ENCODE measurements at places on chromosomes 2 and 18.

GRCh38 chr2:39416140-39416539 lies 20.9 kb downstream of the MAP4K3 start:
- no peak for DNase-seq

GRCh38 chr2:212548455-212548819 lies 9.8 kb upstream of the ERBB4 start:
- DNase-seq = peak; percentile 27

DNA sequence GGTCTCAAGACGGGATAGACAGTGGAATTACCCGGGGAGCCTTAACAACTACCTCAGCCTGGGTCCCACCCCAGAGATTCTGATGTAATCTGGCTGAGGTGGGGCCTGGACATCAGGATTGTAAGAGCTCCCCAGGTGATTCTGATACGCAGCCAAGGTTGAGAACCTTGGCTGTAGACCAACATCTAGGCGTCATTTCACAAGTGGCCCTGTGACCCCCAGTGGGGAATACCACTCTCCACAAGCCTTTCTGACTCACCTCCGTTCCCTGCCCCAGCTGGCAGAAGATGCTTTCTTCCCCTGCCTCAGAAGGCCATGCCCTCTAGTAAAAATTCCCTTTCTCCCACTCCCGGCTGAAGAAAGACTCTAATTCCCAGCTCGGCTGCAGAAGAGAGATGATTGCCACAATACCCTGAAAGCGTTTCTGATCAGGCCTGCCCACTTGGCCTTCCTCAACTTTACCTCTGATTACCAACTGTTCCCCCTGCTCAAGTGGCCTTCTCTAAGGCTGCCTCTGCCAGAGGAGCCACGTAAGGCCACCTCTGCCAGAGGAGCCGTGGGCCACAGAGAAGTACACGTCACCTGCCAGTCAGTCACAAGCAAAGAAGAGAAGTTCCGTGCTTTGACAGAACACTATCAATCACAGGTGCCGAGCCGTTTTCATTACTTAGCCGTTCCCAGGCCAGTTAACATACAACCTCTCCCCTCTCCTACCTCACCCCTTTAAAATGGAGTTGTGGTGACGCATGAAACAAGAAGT lies 116.8 kb upstream of the PKDCC start:
- no peak for DNase-seq

DNA sequence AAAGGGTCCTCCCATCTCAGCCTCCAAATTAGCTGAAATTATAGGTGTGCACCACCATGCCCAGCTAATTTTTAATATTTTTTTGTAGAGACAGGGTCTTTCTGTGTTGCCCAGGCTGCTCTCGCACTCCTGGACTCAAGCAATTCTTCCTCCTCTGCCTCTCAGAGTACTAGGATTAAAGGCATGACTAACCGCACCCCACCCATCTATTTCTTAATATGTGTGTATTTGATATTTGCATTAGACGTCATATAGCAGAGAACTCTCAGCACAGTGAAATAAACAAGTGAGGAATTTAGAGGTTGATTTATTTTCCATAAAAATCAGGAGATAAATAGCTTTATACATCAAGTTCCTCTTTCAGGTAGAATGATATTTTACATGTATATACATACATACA lies 213.5 kb downstream of the FSIP2 start:
- no peak for DNase-seq

DNA sequence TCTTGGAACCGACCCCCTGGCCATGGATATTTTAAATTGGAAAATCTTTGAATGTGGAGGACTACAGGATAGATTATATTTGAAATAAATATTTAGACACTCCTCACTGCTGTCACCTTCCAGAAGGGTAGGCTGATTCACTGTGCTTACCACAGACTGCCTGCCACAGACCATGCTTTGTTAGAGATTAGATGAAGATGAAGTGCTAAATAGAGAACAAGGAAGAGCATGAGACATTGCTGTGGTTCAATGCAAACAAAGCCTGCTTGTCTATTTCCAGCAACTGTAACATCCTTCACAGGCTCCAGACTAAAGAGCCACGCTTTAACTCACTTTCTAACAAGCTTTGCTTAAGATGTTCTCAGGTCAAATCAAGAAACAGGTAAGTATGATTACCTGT lies 81.0 kb upstream of the TMEM17 start:
- no peak for DNase-seq

- no peak for DNase-seq
Observed at GRCh38 chr2:150141226-150142001, 346.1 kb downstream of the RND3 start.

- DNase-seq = no peak
Observed at GRCh38 chr2:159051661-159052060, 83.2 kb downstream of the TANC1 start.

- no peak for DNase-seq
Observed at GRCh38 chr2:183666031-183666430, 541.8 kb downstream of the NUP35 start.

DNA sequence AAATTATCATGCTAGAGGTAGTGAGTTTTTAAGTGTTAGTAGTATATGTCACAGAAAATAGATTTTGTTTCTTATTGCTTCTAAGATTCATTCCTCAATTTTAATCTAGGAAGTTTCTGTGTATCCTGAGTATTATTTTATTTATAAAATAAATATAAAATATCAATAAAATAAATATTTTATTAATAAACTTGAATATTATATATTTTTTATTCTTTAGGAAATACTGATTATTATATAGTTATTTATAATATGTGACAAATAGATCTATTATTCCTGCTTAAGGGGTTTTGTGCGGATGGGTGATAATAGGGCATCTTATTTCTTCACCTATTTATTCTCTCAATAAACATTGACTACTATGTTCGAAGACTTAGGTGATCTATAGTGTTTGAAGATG lies 191.0 kb downstream of the ZNF407 start:
- DNase-seq = no peak

GRCh38 chr2:69209482-69209881 lies 177.5 kb downstream of the GFPT1 start:
- DNase-seq = no peak

DNA sequence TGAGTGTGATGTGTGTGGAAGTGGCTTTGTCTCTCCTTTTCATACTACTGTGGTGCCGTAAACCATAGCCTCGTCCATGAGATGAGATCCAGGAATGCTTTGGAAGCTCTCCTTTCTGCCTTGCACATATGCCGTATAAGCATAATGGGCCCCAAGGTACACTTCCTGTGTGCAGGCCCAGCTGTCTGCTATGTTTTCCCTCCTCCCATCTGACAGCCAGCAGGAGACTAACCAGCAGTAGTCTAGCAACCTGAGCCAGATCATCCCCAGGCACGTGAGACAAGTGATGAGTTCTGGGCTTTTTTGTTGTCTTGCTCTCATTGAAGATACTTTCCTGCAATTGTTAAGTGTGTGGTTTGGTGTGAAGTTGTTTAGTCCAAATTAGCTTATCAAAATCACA lies 555.5 kb upstream of the LRRTM4 start:
- DNase-seq = peak; percentile 15

- peak; percentile 93 for DNase-seq
Observed at GRCh38 chr2:85595301-85596025, at the start of gene RNF181. RNF181 (plus strand) TSS chr2:85595745; CDS start chr2:85595764, 19 bp downstream.

- no peak for DNase-seq
Observed at GRCh38 chr2:216879727-216880508, 20.1 kb upstream of the TNP1 start.

- no peak for DNase-seq
Observed at GRCh38 chr18:24002479-24002878, 12.1 kb upstream of the TTC39C start.

DNA sequence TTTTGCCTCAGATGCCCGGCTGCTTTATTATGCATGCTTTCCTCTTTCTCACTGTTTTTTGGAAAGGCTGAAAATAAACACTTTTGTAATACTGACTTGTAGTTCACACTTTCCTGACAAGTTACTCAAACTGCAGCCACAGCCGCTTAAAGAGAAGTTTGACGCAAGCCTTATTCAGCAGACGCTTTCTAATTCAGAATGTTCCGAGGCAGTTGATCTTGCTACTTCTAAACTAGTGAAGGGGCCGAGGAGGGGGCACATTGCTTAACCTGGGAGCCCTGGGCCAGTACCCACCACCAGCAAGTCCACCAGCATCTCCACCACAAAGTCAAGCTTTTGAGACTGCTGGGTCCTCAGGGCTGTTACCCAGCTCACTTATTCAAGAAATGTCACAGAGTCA lies 71.8 kb upstream of the SPRED2 start:
- DNase-seq = no peak

GRCh38 chr2:55408918-55409868 lies 10.5 kb downstream of the CCDC88A start:
- no peak for DNase-seq

- DNase-seq = no peak
Observed at GRCh38 chr2:60152226-60152833, 401.1 kb downstream of the BCL11A start.

DNA sequence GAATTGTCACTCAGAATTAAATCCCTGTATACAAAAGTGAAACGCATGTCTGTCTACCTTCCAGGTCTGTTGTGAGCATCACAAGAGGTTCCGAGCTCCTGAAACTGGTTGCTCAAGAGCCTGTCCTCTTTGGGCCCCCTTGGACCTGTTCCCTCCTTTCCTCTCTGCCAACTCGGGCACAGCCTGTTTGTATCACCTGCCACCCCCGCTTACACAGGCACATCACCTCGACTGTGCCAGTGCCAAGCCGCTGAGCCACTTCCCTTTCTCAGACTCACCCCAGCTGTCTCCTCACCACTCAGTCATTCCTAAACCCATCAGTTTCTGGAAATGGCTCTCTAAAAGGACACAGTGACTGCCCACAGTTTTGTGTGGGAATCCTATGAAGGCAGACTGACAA lies 3.1 kb downstream of the EFR3B start:
- DNase-seq = no peak

- no peak for DNase-seq
Observed at GRCh38 chr2:85760371-85760770, 6.6 kb downstream of the ATOH8 start.

DNA sequence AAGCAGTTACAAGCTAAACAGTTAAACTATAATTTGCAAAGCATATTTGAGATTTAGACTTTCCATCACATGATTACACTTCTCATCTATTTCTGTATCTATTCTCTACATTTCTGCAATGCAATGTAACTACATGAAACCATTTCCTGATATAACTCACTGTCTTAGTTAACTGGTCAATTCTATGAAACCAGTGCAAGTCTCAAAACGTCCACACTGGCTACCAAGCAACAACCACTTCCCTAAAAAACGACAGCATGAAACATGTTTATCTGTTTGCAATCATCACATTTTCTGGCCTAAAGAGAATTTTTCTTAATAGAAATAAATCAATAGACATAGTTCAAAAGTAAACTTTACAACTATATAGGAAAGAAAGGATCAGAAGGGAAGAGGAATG lies 17.4 kb downstream of the FECH start:
- no peak for DNase-seq
